Skeletal muscle cell (primary cell): ENCODE measurements at places on chromosomes 11 and 22.

DNA sequence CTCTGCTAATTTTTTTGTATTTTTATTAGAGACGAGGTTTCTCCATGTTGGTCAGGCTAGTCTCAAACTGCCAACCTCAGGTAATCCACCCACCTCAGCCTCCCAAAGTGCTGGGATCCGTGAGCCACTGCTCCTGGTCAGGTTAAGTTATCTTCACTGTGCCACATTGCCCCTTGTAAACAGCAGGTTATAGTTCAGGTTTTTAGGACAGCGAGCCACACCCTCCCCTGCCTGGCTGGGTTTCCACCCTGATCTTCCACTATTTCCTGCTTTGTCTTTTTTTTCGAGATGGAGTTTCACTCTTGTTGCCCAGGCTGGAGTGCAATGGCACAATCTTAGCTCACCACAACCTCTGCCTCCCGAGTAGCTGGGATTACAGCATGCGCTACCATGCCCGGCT lies 16.1 kb downstream of the ACO2 start:
- DNase-seq: no peak

- DNase-seq: no peak
Measured at GRCh38 chr22:26246552-26246951, 77.3 kb downstream of the SEZ6L start.

GRCh38 chr11:15163136-15163535 lies 48.4 kb downstream of the INSC start:
- DNase-seq: no peak

GRCh38 chr22:29642694-29643093 lies 39.3 kb downstream of the NF2 start:
- no peak for DNase-seq

DNA sequence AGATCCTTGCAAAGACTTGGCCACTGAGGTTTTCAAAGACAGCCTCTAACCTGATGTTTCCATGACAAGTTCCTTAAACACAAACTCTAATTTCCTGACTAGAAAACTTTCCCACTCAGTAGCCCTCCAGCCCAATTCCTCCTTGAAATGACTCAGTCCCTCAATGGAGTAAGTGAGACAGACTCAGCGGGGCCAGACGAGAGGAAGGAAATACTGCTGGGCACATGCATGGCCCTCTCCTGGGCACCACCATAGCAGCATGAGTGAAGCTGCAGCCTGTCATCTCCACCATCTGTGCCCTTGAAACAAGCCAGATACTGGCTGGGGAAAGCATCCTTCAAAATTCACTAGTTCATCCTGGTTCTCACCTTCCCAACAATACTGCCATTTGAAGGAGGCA lies 76.2 kb upstream of the GDPD4 start:
- no peak for DNase-seq

DNA sequence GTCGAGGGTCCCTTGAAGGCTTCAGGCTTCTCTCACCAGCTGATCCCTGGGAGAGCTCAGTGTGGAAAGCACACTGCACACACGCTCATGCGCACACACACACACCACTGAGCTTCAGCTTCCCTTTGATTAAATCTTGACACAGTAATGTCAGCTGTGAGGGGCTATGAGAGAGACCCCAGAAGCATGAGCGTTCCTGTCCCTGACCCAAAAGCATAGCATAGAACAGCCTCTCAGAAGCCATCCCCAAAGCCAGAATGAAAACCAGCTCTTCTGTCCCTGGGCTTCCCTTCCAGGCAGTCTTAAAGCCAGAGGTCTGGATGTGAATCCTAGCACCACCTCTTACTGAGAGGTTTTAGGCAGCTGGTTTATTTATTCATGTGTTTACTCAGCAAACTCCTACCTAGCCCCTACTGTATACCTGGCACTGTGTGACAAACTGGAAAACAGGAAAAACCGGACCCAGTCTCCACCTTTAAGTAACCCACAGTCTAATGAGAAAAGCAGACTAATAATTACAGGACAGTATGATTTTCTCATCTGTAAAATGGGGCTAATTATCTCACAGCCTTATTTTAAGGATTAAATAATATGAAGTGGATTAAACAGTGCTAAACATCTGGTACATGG lies 15.9 kb downstream of the GALNT18 start:
- no peak for DNase-seq

DNA sequence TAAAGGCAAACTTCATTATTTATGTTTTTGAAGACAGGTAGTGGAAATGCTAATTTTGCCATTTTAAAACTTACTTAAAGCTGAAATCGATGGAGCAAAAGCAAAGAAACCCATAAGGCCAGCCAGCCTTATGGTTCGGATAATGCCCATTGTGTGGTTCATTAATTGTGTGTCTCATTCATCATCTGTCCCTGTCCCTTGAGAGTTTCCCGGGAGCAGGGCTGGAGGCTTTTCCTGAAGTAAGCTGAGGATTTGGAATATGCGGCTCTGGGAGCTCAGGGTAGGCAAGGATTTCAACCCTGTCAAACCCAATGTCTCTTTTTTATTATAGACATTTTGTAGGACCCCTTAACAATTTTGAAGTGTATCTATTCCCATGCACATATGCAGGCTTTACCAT lies 790.0 kb upstream of the KIRREL3 start:
- no peak for DNase-seq

GRCh38 chr11:57306161-57306876 lies 18.4 kb downstream of the TNKS1BP1 start:
- DNase-seq: no peak

GRCh38 chr11:108624196-108624925 lies 30.8 kb upstream of the EXPH5 start:
- no peak for DNase-seq

DNA sequence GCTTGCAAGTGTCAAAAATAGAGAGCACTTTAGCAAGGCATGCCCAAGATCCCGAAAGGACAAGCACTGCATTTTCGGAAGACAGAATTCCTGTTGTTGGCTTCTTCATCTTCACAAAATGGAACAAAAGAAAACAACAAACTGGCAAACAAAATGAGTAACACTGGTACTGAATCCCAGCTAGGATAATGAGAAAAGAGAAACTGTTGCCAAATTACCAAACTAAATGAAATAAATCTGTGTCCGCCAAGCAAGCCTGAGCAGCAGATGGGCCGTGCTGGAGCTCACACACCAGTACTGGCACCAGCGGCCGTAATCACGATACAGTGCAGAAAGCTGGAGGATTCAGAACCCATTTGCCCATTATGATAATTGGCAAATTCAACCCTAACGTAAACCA lies 30.6 kb downstream of the TUB start:
- no peak for DNase-seq

- DNase-seq: no peak
Measured at GRCh38 chr22:39362271-39362670, 12.5 kb downstream of the SYNGR1 start.

DNA sequence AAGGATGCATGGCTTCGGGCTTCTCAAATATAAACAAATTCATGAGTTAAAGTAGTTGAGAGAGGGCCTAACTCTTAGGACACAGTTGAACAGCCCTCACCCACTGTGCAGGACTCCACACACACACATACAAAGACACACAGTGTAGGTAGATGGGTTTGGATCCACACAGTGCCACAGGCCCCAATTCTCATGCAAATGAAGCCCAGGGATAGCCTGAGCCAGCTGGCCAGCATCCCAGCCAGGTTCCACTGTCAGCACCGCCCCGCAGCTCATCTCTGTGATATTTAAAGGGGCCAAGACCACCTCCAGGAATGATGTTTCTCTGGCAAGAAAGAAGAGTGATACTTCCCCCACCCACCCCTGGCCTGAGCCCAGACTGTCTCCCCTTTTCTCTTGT lies 11.7 kb downstream of the SLC35C1 start:
- no peak for DNase-seq

DNA sequence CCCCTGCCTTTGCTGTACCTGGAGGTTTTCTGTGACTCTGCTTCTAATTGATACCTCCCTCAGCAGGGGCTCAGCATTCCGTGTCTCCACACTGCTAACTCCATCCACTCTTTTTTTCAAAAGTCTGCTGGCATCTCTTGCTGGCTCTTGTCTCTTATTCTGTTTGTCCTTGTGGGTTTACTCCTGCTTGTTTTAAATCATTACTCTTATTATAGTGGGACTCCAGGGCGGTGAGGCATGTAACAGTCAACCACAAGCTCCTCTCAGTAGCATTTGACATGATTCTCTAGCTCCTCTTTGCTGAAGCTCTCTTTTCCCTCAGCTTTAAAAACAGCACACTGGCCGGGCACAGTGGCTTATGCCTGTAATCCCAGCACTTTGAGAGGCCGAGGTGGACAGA lies 260.2 kb upstream of the NARS2 start:
- DNase-seq: no peak

DNA sequence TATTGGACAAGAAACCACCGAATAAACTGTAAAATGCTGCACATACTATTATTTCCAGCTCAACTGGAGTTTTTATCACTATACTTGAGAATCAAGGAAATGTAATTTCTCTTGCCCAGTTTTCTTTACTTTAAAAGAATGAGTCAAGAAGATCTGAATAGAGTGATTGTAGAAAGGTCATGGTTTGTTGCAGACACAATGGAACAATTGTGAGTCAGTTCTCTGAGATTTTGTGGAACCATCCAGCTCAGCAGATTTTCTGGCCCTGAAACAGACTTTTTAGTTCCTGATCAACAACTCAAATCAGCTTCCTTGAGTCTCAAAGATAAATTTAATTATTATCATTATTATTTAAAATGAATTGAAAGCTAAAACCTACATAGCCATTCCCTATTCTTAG lies 1.3 kb downstream of the TCN1 start:
- DNase-seq: no peak

- DNase-seq: no peak
Measured at GRCh38 chr11:131190446-131190845, 180.0 kb upstream of the NTM start.

GRCh38 chr22:45538281-45538680 lies 35.6 kb downstream of the FBLN1 start:
- no peak for DNase-seq

DNA sequence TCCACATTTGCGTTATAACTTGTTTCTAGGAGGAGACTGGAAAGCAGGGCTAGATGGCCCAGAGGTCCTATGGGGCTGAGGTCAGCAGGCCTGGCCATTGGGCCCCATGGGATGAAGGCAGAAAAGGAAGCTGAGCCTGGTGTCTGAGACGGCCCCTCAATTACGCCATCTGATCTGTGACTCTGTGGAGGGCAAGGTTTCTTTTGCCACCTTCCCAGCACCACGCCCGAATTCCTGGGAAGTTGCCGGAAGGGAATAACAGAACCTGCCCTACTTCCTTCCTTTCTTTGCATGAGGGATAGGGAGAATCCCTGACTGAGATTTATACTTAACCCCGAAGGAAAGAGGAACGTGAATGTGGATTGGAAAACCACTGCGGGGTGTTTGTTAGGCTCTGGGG lies 118.1 kb downstream of the MPPED1 start:
- no peak for DNase-seq

DNA sequence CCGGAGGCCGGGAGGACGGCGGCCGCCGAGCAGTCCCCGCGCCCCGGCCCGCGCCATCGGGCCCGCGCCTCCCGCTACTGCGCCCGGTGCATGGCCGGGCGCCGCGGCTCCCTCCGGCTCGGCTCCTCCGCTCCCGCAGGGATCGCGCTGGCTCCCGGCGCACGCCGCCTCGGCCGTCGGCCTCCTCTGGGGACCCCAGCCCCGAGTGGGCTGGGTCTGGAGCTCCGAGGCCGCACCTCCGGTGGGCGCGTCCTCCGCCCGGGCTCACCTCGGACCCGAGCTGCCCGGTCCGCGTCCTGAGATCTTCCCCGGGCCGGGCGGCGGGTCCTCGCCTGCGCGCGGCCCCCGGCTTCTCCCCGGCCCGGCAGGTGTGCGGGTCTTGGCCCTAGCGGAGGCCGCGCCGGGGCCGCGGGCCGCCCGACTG lies 251 bp downstream of the SHISA8 start:
- no peak for DNase-seq

DNA sequence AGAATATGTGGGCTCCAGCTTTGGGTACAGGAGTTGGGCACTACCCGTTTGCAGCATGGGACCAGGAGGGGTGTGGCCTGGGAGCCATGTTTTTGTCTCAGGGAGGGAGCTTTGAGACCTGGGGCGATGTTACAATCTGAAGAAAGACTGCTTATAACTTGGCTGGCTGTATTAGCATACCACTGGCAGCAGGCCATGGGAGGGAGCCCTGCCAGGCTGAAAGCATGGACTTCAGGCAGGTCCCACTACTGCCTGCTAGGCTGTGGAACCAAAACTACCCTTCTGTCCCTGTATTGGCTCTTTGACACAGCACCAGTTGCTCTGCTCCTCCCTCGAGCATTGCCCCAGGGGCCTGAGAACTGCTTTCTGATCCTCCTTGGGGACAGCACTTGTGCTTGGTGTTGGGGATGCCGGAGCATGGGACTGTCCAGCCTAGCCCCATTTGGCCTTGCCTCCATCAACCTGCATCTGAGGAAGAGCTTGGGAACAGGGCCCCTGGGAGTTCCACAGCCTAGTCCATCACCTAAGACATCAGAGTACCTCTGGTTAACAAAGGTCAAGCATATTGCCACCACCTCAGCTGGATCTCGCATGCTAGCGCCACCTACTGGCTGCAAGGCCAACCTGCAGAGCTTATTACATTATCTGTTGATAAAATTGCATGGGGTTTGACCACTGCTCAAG lies 217.4 kb downstream of the SBF2 start:
- no peak for DNase-seq

GRCh38 chr22:42977569-42977968 lies 37.4 kb downstream of the PACSIN2 start:
- no peak for DNase-seq

DNA sequence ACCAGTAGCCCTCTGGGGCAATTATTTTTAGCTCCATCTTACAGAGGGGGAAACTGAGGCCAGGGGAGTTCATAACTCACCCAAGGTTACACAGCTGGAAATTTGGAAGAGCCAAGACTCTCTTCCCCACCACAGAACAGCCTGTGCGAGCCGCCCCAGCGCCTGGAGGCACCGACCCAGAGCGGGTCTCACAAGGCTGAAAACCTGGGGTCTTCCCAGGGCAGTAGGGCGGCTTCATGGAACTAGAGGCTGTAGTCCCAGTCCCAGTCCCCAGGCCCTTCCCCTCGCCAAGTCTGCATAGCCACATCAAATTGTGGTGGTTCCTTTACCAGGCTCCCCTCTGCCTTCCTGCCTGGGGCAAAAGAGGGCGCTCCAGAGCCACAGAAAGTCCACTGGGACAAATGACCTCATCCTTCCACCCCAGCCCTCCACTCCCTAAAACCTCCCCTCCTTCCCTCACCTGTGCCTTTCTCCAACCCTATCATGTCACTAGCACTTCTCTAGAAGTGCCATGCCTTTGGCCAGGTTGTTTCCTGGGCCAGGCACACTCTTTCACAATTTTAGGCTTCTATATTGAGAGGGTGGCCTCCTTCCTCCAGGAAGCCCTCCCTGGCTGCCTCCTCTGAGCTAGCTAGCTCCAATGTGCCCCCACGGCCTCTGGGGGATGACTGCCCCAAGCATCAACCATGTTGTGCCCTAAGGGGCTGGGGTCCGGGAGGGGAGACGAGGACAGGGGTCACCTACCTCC lies 15.2 kb upstream of the CDC42EP1 start:
- DNase-seq: no peak

- no peak for DNase-seq
Measured at GRCh38 chr22:41836551-41836950, 3.6 kb downstream of the SREBF2 start.
